ENCODE measurements at places on chromosomes 6 and 20. TPM values are rescaled to one million over a fixed set of nuclear protein-coding genes. Genes with fewer than 3 reads are reported as not detected.

PAQR8 gene
- total RNA-seq = 21.0 TPM

FYN gene
- total RNA-seq = 505 TPM

RIPOR2 gene
- 67.0 TPM for total RNA-seq

DCDC2 gene
- total RNA-seq = 0.12 TPM

LRRC73 gene
- 0.43 TPM for total RNA-seq

LAMA2 gene
- total RNA-seq = 0.05 TPM

CYP24A1 gene
- not detected for total RNA-seq

IFNGR1 gene
- 51.0 TPM for total RNA-seq

LY6G6F gene
- not detected for total RNA-seq

ATF6B gene
- 99.9 TPM for total RNA-seq

MCCD1 gene
- not detected for total RNA-seq

RCAN2 gene
- 7.4 TPM for total RNA-seq

ZSWIM1 gene
- total RNA-seq = 11.4 TPM

IRF4 gene
- total RNA-seq = 554 TPM

OR2H2 gene
- not detected for total RNA-seq

DEFB123 gene
- not detected for total RNA-seq

MKKS gene
- total RNA-seq = 9.0 TPM

HCK gene
- total RNA-seq = 0.50 TPM

GPR63 gene
- 1.8 TPM for total RNA-seq

MCHR2 gene
- not detected for total RNA-seq

EYA4 gene
- total RNA-seq = not detected

RIPPLY2 gene
- not detected for total RNA-seq
